Type B pancreatic cell (in vitro differentiated cells): ENCODE measurements at places on chromosomes 2 and 18.

- H3K27ac ChIP-seq = no peak overlapping the region
- no peaks in the 10 kb centered on the region for H3K27me3 ChIP-seq
- H3K4me3 ChIP-seq = no peak overlapping the region
- no peak for DNase-seq
- no peaks in the 10 kb centered on the region for H3K36me3 ChIP-seq
- H3K4me1 ChIP-seq = peaks cover 3% of the 10 kb centered on the region
Observed at GRCh38 chr2:151020411-151020810, 241.3 kb downstream of the RBM43 start.

- DNase-seq = peak; percentile 74
- peak within 1 kb of the TSS; percentile 35 for H3K27ac ChIP-seq
- no peaks in the 10 kb centered on the region for H3K36me3 ChIP-seq
- H3K4me3 ChIP-seq = peak within 1 kb of the TSS; percentile 88
- peaks cover 25% of the 10 kb centered on the region for H3K4me1 ChIP-seq
Observed at GRCh38 chr18:65750389-65751154, at the start of gene CDH7. TSS of gene CDH7 (plus strand) at chr18:65751012. CDS start at chr18:65762843, 11,831 bp downstream.

GRCh38 chr2:161943011-161943410 lies 131.0 kb downstream of the DPP4 start:
- DNase-seq = no peak
- H3K27me3 ChIP-seq = peaks cover 26% of the 10 kb centered on the region
- no peaks in the 10 kb centered on the region for H3K4me1 ChIP-seq

- peaks cover 7% of the 10 kb centered on the region for H3K36me3 ChIP-seq
- no peak overlapping the region for H3K27ac ChIP-seq
- H3K4me3 ChIP-seq = no peak overlapping the region
- DNase-seq = no peak
- H3K4me1 ChIP-seq = peaks cover 28% of the 10 kb centered on the region
Observed at GRCh38 chr2:177334940-177335543, 57.5 kb upstream of the AGPS start.

- no peak for DNase-seq
- no peak overlapping the region for H3K4me3 ChIP-seq
- no peaks in the 10 kb centered on the region for H3K36me3 ChIP-seq
- H3K27ac ChIP-seq = no peak overlapping the region
Observed at GRCh38 chr2:215532844-215533243, 97.0 kb upstream of the FN1 start.

- H3K4me3 ChIP-seq = no peak overlapping the region
- H3K27ac ChIP-seq = no peak overlapping the region
- DNase-seq = no peak
- no peaks in the 10 kb centered on the region for H3K36me3 ChIP-seq
- H3K27me3 ChIP-seq = peaks cover 3% of the 10 kb centered on the region
Observed at GRCh38 chr2:121205321-121205942, 79.6 kb downstream of the TFCP2L1 start.

GRCh38 chr2:677959-678550 lies 849 bp upstream of the TMEM18 start:
- H3K4me3 ChIP-seq = peak overlapping the region; percentile 96
- peak overlapping the region; percentile 99 for H3K27ac ChIP-seq
- peaks cover 39% of the 10 kb centered on the region for H3K4me1 ChIP-seq
- H3K36me3 ChIP-seq = peaks cover 6% of the 10 kb centered on the region

DNA sequence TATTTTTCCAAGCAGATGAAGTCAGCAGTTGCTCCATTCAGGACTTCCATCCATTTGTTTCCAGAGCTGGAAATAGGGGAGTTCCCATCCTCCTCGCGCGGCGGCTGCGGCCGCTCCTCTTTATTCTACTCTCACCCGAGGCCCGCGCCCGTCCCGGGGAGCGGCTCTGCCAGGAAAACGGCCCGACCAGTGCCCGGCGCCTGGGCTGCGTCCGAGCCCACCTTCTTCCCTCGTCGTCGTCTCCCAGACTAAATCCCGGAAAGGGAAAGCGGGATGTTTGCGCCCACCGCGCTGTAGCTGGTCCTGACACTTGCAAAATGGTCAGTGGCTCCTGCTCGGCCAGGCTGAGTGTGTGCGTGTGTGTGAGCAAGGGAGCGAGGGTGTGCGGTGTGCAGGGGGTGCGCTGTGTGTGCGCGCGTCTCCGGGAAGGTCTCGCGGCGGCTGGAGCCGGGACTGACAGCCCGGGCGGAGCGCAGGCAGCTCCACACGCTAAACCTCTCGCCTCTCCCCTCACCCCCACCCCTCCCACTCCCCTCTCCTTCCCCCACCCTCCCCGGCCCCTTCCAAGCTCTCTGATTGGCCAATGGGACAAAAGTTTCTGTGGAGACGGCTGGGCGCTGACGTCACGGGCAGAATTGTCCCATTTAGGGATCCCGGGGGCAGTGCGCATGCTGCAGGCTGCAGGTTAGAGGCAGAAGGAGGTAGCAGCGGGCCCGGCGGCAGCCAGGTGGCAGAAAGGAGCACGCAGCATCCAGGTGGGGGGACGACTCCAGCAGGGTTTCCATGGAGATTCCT lies at the start of gene NOL4:
Gene NOL4 (minus strand): TSS at position 491 of the 795 bp plus-strand sequence. CDS start 1,660 bp downstream, outside the sequence.
- H3K4me3 ChIP-seq = peak within 1 kb of the TSS; percentile 91
- H3K36me3 ChIP-seq = no peaks in the 10 kb centered on the region
- H3K27me3 ChIP-seq = peaks cover 87% of the 10 kb centered on the region
- peak; percentile 82 for DNase-seq

GRCh38 chr2:9311488-9311887 lies 104.9 kb downstream of the ASAP2 start:
- no peak overlapping the region for H3K4me3 ChIP-seq
- H3K36me3 ChIP-seq = peaks cover 9% of the 10 kb centered on the region
- H3K27me3 ChIP-seq = no peaks in the 10 kb centered on the region
- H3K27ac ChIP-seq = no peak overlapping the region
- no peak for DNase-seq

DNA sequence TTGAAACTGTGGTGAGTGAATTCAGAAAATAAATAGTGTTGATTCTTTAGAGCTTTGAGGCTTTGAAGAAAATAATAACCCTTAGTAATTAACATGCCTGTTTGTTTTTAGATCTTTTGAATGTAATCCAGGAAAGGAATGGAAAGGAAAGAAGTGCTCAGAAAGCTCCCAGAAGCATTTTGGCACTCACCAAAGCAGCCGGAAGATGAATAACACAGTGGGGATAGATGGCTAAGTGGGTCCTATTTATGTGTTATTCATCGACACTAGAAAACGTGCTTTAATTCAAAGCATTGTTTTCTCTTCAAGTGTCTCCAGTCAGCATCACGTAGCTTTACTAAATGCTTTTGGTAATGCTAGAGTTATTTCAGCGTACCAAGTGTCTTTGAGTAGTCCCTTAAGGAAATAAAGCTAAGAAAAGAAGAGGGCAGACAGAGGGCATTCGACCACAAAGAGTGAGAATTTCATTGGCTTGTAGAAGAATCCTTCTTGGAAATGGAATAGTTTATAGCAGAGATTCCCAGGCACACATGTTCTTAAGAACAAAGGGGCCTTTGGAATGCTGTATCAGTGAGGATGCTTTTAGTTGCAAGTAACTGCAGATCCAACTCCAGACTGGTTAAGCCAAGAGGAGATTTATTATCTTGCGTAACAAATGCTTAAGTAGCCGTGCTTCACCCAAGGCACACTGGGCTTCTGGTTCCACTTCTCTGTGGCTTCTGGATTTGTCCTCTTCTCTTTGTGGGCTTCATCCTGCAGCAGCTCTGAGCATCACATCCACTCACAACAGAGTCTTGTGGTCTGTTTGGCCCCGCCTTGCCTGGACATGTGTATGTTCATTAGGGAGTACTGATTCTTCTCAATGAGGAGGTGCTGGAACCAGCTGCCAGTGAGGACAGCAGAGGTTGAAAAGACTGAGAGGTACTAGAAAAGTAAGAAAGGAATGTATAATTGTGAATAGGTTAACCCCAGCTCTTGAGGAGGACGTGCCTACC lies 63.6 kb upstream of the LTBP1 start:
- no peaks in the 10 kb centered on the region for H3K36me3 ChIP-seq
- H3K27ac ChIP-seq = no peak overlapping the region
- H3K27me3 ChIP-seq = no peaks in the 10 kb centered on the region
- no peak overlapping the region for H3K4me3 ChIP-seq
- no peak for DNase-seq
- H3K4me1 ChIP-seq = peaks cover 8% of the 10 kb centered on the region

DNA sequence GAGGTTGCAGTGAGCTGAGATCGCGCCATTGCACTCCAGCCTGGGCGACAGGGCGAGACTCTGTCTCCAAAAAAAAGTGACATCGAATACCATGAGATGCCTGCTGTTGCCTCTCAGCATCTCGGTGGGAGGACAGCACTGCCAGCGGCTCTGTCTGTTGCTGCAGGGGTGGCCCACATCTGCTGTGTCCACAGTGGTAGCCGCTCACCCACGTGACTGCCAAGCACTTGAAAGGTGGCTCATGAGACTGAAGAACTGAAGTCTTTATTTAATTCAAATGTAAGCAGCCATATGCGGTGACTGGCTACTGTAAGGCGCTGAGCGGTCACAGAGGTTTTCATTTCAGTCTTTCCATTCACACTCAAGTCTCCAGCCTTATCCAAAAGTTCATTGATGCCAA lies 25.8 kb downstream of the IMPA2 start:
- no peaks in the 10 kb centered on the region for H3K27me3 ChIP-seq
- H3K4me1 ChIP-seq = peaks cover 16% of the 10 kb centered on the region
- DNase-seq = no peak

- peaks cover 15% of the 10 kb centered on the region for H3K36me3 ChIP-seq
- H3K27ac ChIP-seq = peak overlapping the region; percentile 96
- peaks cover 34% of the 10 kb centered on the region for H3K4me1 ChIP-seq
- H3K4me3 ChIP-seq = peak overlapping the region; percentile 50
- H3K27me3 ChIP-seq = peaks cover under 1% of the 10 kb centered on the region
Observed at GRCh38 chr2:110101280-110101844, 14.3 kb downstream of the MALL start.

DNA sequence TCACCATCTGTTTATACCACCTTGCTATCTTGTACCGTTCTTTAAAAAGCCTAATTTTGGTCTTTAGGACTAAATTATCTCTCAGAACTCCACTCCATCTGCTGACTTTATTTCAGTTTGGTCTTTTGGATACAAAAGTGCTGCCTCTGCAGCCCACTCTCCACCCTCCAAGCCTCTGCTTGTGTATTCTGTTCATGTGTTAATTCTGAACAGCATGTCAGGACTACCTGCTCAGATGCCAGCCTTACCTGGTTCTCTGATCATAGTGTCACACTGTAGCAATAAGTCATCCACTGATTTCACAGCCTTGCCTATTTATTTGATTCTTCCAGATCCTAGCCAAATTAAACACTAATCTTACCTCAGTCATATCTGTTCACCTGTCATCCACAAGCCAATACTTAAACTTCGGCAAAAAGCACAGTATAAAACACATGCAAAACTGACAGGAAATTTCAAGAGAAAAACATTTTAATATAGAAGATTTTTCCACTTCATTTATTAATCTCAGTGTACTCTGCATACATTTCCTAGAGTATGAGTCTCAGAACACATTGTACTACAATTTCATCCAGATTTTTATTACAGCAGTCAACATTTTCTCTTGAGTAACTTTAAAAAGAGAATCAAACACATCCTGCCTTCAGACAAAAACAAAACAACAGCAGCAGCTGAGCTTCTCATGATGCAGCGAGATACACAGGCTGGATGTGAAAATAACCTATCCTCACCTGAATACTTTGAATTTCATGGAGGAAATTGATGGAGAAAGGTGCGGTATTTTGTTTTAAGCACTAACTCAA lies 64.9 kb downstream of the PPP1R1C start:
- H3K36me3 ChIP-seq = no peaks in the 10 kb centered on the region
- H3K4me3 ChIP-seq = no peak overlapping the region
- H3K27me3 ChIP-seq = no peaks in the 10 kb centered on the region
- no peak overlapping the region for H3K27ac ChIP-seq
- H3K4me1 ChIP-seq = no peaks in the 10 kb centered on the region
- no peak for DNase-seq

DNA sequence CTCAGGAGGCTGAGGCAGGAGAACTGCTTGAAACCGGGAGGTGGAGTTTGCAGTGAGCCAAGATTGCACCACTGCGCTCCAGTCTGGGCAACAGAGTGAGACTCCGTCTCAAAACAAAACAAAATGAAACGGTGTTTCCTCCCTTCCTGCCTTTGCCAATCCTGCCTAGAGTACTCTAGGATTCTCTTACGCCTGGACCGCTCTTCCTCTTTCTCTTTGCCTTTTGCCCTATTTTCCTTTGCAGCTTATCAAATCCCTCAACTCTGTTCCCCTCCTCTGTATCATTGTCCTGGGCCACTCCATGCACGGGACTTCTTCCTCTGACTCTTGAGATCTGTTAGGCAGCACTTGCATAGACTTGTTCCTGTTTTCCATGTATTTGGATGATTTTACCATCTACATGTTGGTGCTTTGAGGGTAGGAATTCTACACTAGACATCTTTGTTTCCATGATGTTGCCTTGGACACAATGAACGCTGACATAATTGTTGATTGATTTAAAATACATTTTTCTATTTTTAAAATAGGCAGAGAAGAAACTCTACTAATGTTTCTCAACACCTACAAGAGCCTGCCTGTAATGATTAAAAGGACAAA lies 24.8 kb upstream of the ACYP2 start:
- H3K36me3 ChIP-seq = no peaks in the 10 kb centered on the region
- H3K4me1 ChIP-seq = peaks cover 24% of the 10 kb centered on the region
- H3K27me3 ChIP-seq = peaks cover 3% of the 10 kb centered on the region
- H3K27ac ChIP-seq = no peak overlapping the region
- H3K4me3 ChIP-seq = no peak overlapping the region

- H3K27ac ChIP-seq = no peak overlapping the region
- no peaks in the 10 kb centered on the region for H3K36me3 ChIP-seq
- no peak overlapping the region for H3K4me3 ChIP-seq
Observed at GRCh38 chr2:241541564-241542277, 16.8 kb upstream of the BOK start.

GRCh38 chr2:60671966-60672365 lies 84.1 kb upstream of the PAPOLG start:
- H3K27ac ChIP-seq = no peak overlapping the region
- no peak for DNase-seq
- no peaks in the 10 kb centered on the region for H3K27me3 ChIP-seq
- no peaks in the 10 kb centered on the region for H3K36me3 ChIP-seq
- H3K4me1 ChIP-seq = no peaks in the 10 kb centered on the region

DNA sequence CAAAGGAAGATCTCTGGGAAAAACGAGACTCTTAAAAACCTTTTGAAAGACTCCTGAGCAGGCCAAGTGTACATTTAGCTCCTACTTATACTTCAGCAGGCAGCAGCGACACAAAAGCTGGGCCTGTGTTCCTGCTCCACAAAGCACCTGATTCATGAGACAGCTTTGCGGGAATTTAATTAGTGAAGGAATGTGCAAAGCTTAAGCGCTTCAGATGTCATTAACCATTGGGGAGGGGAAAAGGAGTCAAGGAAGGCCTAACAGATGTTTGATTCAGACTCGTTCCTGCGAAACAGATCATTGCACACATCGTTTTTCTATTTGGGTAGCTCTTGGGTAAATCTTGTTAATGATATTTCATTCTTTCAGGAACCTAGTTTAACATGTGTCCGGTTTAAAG lies 125.9 kb downstream of the MAIP1 start:
- H3K4me3 ChIP-seq = no peak overlapping the region
- no peak overlapping the region for H3K27ac ChIP-seq
- H3K36me3 ChIP-seq = no peaks in the 10 kb centered on the region
- H3K4me1 ChIP-seq = peaks cover 24% of the 10 kb centered on the region
- DNase-seq = no peak

GRCh38 chr2:2846332-2847208 lies 515.5 kb upstream of the MYT1L start:
- DNase-seq = no peak
- no peak overlapping the region for H3K4me3 ChIP-seq
- H3K4me1 ChIP-seq = peaks cover 7% of the 10 kb centered on the region
- no peak overlapping the region for H3K27ac ChIP-seq
